SJSA1 (cell line): ENCODE measurements at places on chromosomes 4 and X. TPM values are rescaled to one million over a fixed set of nuclear protein-coding genes. Genes with fewer than 3 reads are reported as not detected.

GRCh38 chr4:42119886-42120285 is 32.6 kb downstream of the BEND4 start:
- no peaks in the 10 kb centered on the region for H3K4me1 ChIP-seq
- H3K4me3 ChIP-seq = no peak overlapping the region
- DNase-seq = no peak

DNA sequence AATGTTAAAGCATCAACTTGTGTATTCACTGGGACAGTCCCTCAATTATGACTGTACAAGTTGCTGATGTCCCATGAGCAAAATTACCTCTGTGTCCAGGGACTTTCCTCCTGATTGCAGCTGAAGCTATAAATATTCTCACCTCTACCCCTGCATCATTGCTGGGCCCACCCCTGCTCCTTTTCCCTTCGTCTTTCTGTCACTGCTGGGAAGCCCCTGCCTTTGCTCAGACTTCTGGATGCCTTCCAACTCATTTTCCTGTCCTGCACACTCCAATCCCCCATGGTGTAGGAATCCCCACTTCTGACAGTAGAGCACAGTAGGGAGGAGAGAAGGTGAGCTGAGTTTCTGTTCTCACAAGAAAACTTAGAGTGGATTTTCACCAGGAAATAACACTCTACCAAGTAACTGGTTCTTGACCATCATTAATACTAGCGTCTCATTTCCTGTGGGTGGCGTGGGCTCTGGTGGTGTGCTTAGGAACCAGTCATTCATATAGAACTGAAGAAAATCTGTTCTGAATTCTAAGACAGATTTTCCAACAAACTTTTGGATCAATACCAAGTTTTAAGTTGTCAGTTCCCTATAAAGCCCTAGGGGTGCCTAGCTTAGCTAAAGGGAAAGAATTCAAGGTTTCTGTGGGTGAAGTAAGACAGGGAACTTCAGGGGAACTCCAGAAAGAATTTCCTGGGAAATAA is 136.2 kb upstream of the MED14 start:
- H3K27me3 ChIP-seq = no peaks in the 10 kb centered on the region
- peaks cover 9% of the 10 kb centered on the region for H3K4me1 ChIP-seq
- H3K27ac ChIP-seq = no peak overlapping the region
- no peaks in the 10 kb centered on the region for H3K36me3 ChIP-seq

Gene AVPR2
- not detected in 2 replicates for total RNA-seq

DNA sequence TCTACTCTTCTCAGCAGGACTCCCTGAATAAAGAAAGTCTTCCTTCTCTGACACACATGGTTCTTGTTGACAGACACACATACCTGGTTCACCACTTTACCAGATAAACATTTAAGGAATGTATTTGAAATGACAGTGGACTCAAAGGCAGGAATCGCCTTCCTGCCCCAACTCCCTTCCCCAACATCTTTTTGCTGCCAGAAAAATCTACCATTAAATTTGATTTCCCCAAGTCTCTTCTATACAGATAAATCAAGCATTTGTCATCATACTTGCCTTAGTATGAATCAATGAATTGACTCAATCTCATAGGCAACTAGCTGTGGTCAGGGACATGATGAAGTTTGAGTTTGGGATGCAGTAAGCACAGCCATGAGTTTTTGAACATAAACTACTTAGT is 23.3 kb upstream of the ANXA5 start:
- H3K4me3 ChIP-seq = no peak overlapping the region
- peak; percentile 39 for DNase-seq
- no peaks in the 10 kb centered on the region for H3K27me3 ChIP-seq
- H3K4me1 ChIP-seq = peaks cover 13% of the 10 kb centered on the region
- no peak overlapping the region for H3K27ac ChIP-seq
- no peaks in the 10 kb centered on the region for H3K36me3 ChIP-seq

GRCh38 chr4:119136546-119136945 is 914 bp downstream of the MYOZ2 start:
- no peak overlapping the region for H3K4me3 ChIP-seq
- no peak for DNase-seq
- H3K36me3 ChIP-seq = no peaks in the 10 kb centered on the region
- no peaks in the 10 kb centered on the region for H3K27me3 ChIP-seq

- no peak overlapping the region for H3K27ac ChIP-seq
- no peaks in the 10 kb centered on the region for H3K36me3 ChIP-seq
- no peaks in the 10 kb centered on the region for H3K4me1 ChIP-seq
- no peak overlapping the region for H3K4me3 ChIP-seq
Observed at GRCh38 chr4:170672381-170672965, 582.7 kb upstream of the AADAT start.

Gene CLDN34
- not detected in 2 replicates for total RNA-seq

DNA sequence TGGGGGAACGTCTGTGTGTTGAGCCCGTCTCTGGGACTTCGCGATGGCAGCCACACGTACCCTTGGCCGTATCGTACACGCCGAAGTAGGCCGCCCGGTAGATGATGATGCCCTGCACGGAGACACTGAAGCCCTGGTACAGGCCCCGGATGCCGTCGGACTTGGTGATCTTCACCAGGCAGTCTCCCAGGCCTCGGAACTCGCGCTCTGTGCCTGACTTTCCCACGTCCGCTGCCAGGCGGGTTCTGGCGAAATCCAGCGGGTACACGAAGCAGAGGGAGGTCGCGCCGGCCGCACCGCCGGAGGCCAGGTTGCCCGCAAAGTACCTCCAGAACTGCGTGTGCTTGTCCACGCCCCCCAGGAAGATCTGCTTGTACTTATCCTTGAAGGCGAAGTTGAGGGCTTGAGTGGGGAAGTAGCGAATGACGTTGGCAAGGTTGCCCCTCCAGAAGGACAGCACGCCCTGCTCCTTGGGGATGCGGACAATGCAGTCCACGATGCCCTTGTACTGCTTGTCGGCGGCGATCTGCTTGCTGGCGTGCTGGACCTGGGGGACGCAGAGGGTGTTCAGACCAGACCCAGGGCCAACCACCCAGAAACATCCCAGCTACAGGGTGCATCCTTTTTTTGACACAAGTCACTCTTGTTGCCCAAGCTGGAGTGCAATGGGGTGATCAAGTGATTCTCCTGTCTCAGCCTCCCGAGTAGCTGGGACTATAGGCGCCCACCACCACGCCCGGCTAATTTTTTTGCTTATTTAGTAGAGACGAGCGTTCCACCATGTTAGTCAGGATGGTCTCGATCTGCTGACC is 2.5 kb downstream of the SLC25A6 start:
- DNase-seq = peak; percentile 39
- peaks cover 12% of the 10 kb centered on the region for H3K4me1 ChIP-seq
- H3K4me3 ChIP-seq = no peak overlapping the region
- peaks cover 74% of the 10 kb centered on the region for H3K36me3 ChIP-seq
- no peaks in the 10 kb centered on the region for H3K27me3 ChIP-seq

Gene SSX4
- total RNA-seq = 0.11 TPM in 1 of 2 replicates, not detected in the other

Gene GYG2
- total RNA-seq = 13.0 and 19.0 TPM in 2 replicates

Gene DCAF4L1
- not detected in 2 replicates for total RNA-seq

Gene TDO2
- total RNA-seq = 0.11 TPM in 1 of 2 replicates, not detected in the other

GRCh38 chr4:158203436-158203835 is 6.8 kb upstream of the TMEM144 start:
- H3K27ac ChIP-seq = no peak overlapping the region
- H3K27me3 ChIP-seq = no peaks in the 10 kb centered on the region
- H3K4me3 ChIP-seq = no peak overlapping the region
- H3K4me1 ChIP-seq = no peaks in the 10 kb centered on the region

Gene CWH43
- total RNA-seq = not detected in 2 replicates

DNA sequence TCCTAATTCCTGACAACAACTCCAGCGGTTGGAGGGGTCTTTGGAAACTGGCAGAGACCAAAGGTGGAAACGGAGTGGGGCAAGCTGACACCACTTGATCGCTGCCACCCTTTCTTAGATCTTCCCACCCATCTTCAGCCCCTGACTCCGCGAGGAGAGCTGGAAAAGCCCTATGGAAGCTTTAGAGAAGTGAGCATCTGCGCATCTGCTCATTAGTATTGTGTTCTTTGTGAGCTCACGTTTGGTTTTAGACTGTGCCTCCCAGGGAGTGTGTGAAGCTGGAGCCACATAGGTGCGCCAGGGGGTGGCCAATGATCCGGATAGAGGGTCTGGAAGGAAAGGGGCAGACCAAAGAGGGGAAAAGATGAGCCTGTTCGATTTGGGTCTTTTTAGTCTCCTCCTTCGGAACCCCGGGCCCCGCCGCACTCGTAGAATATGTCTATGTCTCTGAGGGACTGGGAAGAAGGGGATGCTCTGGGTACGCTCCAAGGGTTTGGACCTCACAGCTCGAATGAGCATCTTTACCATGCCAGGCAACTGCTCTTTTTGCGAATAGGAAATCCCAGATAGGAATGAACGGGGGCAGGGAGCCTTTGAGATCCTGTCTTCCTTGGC is 578 bp upstream of the DKK2 start:
- H3K27me3 ChIP-seq = peaks cover 15% of the 10 kb centered on the region
- peaks cover 33% of the 10 kb centered on the region for H3K4me1 ChIP-seq
- H3K36me3 ChIP-seq = no peaks in the 10 kb centered on the region
- H3K27ac ChIP-seq = no peak overlapping the region

Gene TRIM60
- not detected in 2 replicates for total RNA-seq

GRCh38 chr4:62487016-62487415 is 1286.9 kb downstream of the ADGRL3 start:
- no peaks in the 10 kb centered on the region for H3K4me1 ChIP-seq
- DNase-seq = no peak
- H3K27ac ChIP-seq = no peak overlapping the region
- H3K4me3 ChIP-seq = no peak overlapping the region

Gene AMTN
- total RNA-seq = not detected in 2 replicates

- H3K27me3 ChIP-seq = no peaks in the 10 kb centered on the region
- no peak for DNase-seq
- peaks cover 50% of the 10 kb centered on the region for H3K36me3 ChIP-seq
- peaks cover 29% of the 10 kb centered on the region for H3K4me1 ChIP-seq
Observed at GRCh38 chr4:1722551-1723118, 1.3 kb downstream of the TACC3 start.

DNA sequence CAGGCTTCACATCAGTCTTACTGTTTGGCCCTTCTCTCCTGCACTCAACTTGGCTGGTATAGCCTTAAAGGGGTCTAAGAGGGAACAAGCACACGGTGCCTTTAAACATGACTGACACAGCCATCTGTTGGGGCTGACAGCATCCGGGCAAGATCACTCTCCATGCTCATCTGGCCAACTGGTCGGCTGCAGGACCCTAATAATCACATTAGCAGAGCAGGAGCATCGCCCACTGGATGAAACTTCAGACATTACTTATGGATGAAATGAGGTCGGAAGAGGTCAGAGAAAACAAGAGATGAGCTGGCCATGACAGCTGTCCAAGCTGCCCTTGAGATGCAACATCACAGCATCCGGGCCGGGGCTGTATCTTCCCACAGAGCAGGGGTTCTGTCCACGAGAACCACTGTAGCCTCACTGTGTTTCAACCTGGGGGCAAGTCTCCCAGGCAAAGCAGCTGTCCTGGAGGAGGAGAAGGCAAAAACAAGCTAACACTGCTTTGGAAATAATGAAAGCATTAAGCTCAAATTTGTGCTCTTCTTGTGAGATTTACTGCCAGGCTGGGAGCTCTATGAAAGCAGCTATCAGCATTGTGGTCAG is 94.4 kb upstream of the TTC29 start:
- no peaks in the 10 kb centered on the region for H3K4me1 ChIP-seq
- H3K4me3 ChIP-seq = no peak overlapping the region
- peaks cover 13% of the 10 kb centered on the region; the same call in 1 of the 2 replicates for H3K27me3 ChIP-seq
- no peak for DNase-seq
- H3K27ac ChIP-seq = no peak overlapping the region
- H3K36me3 ChIP-seq = no peaks in the 10 kb centered on the region

DNA sequence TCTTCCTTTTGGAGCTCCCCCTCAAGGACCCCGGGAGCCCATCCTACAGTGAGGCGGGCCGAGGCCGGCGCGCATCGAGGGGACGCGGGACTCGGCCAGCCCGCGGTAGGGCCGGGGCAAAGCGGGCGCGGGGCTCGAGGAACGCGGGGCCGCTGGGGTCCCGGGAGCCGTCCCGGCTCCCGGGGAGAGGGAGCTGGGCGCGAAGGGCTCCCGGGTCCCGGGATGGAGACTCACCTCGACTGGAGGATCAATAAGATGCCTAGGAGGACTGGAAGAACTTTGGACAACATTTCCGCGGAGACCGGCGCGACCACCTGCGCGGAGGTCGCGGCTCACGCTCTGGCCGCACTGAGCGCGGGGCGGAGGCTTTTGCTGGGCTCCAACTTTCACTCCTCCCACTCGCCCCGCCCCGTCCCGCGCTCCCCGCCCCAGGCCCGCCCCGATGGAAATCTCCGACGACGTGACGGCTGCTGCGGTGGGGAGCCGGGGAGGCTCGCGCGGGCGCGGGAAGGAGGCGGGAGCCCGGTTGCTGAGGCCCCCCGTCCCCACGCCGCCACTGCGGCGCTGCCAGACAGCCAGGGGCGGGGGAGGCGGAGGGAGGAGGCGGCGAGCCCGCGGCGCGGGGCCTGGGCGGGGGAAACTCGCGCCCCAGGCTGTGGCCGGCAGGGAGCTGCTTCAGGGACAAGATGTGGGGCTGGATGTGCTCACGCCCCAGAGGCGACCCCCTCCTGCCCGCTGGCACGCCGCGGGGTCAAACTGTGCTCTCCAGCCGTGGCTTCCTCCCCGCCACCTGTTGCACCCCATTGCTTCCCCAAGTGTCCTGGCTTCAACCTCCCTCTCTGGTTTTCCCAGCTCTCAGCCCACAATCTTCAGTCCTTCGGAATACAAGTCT is at the start of gene GABRE:
TSS of gene GABRE (minus strand) at position 341 of the 892 bp plus-strand sequence. CDS start at position 290, 51 bp downstream.
- peaks cover 30% of the 10 kb centered on the region for H3K4me1 ChIP-seq
- no peaks in the 10 kb centered on the region for H3K27me3 ChIP-seq
- H3K36me3 ChIP-seq = peaks cover 13% of the 10 kb centered on the region
- DNase-seq = peak; percentile 76

GRCh38 chrX:130144509-130144908 is 21.1 kb downstream of the AIFM1 start:
- no peak overlapping the region for H3K27ac ChIP-seq
- H3K36me3 ChIP-seq = peaks cover 16% of the 10 kb centered on the region
- no peak overlapping the region for H3K4me3 ChIP-seq
- DNase-seq = no peak

DNA sequence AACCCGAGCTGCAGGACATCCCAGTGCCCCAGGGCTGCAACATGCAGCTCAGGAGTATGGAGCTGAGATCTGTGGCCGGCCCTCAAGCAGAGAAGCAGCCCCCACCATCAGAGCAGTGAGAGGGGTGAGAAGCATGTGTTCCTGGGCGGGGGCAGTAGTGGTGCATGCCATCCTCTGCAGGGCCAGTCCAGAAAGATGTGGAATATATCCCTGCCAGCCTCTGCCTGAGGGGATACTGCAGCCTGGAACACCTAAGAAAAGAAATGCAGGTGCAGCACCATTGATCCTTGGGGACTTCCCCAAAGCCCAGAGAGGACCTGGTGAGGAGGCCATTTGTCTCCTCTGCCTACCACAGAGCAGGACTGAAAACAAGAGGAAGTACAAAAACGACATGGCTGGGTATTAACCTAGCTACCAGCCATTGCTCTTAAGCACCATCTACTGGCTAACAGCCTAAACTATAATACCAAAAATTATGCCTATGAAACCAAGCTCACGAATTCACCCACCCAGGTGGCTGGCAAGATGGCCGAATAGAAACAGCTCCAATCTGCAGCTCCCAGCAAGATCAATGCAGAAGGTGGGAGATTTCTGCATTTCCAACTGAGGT is 158.8 kb downstream of the ADGRA3 start:
- H3K4me1 ChIP-seq = no peaks in the 10 kb centered on the region
- no peaks in the 10 kb centered on the region for H3K27me3 ChIP-seq
- no peak overlapping the region for H3K4me3 ChIP-seq
- no peak for DNase-seq
